ENCODE measurements at places on chromosomes 2 and 18.
A peak's percentile ranks its signal among the peaks of the same experiment; 100 is the strongest.

GRCh38 chr2:171158036-171158789, 2.5 kb downstream of the TLK1 start:
- DNase-seq, result no peak

- no peak for DNase-seq
Observed at GRCh38 chr2:126049461-126049860, 606.5 kb upstream of the GYPC start.

- no peak for DNase-seq
Observed at GRCh38 chr2:54053830-54054229, 61.6 kb upstream of the ACYP2 start.

- no peak for DNase-seq
Observed at GRCh38 chr2:69250981-69251380, 136.0 kb downstream of the GFPT1 start.

DNA sequence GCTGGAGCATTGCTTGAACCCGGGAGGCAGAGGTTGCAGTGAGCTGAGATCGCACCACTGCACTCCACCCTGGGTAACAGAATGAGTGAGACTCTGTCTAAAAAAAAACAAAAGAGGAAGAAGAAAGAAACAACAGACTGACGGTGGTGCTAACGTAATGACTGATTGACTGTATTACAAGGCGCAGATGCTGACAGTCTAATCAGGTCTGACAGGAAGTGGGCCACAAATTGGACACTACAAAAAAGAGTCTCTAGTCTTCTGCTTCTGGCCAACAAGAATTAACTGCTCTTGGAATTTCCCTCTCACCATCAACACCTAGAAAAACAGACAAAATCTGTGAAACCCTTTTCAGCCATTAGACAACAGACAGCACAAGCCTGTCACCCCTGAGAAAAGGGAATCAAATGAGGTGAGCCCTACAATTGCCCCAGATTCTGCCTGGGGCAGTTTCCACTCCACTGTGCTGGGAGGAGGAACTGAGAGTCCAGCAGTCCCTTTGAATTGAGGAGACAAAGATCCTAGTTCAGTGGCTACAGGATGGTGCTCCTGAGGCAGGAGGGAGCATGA, 43.3 kb downstream of the SNED1 start:
- peak; percentile 61 for DNase-seq

Measured in germinal center (tissue), 1 donor.